ENCODE measurements at places on chromosomes 1 and 21. TPM values are rescaled to one million over a fixed set of nuclear protein-coding genes. Genes with fewer than 3 reads are reported as not detected.

DNA sequence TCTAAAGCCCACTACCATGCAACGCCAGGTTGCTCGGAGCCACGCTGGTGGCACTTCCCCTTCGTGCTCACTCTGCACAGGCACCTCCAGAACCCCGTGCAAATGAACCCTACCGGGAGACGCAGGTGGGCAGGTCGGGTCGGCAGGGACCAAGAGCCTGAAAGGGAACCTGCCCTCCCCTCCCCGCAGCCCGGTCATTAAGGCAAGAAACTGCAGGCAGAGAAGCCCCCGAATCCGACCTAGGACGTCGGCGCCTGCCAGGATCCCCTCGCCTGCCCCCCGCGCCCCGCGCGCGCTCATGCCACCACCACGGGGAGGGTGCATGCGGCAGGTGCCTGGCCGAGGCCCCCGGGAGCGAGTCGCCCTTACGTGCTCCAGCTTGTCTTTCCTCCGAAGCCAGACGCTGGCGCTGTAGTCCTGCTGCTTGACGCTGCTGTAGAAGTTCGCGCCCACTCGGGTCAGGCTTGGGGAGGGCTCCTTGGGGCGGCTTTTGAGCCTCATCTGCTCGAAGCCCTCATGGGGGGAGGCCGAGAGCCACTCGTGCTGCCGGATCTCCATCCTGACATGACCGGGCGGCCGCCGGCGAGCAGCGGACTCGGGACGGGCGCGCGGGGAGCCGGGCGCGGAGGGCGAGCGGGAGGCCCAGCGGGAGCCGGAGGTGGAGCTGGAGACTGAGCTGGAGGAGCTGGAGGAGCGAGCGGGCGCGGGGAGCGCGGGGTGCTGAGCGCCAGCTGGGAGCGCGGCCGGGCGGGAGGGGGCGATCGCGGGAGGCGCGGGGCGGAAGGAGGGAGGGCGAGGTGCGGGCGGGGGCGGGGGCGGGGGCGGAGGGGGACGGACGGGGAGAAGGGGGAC, 552 bp downstream of the PLD5 start:
- DNase-seq: no peak

DNA sequence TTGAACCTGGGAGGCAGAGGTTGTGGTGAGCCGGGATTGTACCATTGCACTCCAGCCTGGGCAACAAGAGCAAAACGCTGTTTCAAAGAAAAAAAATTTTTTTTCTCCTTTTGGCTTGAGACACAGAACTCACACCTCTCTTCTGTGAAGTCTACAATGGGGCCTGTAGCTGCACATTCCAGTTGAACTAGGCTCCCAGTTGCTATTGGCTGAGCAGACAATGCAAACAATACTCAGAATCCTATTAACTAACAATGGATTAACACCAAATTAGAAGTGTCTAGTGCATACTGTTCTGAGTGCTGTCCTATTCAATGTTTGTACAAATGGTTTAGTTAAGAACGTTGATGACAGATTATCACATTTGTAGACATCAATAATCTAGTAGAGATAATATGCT, 17.6 kb upstream of the MCL1 start:
- no peak for DNase-seq

DNA sequence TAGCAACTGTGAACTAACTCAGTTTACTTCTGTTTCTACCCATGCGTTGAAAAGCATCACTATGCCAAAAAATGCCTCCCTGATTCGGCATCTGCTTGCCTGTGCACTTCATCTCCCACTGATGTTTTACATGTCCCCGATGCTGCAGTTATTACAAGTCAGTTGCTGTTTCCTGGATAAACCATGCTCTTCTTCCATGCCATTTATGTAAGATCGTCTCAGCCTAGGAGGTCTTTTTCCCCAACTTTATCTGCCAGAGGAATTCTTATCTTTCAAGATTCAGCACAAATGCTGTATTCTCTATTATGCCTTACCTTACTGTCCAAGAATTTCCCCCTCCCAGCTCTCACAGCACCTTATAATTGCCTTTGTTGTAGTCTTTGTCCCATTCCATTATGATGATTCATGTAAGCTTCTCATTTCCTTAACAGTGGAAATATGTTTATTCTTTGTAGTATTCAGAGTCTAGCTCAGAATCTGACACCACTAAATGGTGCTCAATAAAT, 30.0 kb downstream of the PRKACB start:
- no peak for DNase-seq

GRCh38 chr1:183887826-183888819, 83.2 kb downstream of the RGL1 start:
- no peak for DNase-seq

DNA sequence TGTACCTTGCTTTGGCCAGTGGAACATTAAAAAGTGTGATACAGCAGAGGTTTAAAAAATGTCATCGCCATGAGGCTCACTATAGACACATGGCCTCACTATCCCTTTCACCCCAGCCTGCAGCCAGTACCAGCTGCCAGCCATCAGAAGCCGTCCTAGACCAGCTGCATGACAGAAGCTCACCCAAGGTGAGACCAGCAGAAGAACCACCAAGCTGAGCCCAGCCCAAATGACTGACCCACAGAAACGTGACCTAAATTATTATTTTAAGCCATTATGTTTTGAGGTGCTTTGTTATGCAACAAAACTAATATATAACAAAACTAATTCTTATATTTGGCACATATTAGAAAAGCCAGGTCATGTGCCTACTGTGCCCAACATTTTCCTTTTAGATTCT, 91.1 kb downstream of the KCNN3 start:
- no peak for DNase-seq

DNA sequence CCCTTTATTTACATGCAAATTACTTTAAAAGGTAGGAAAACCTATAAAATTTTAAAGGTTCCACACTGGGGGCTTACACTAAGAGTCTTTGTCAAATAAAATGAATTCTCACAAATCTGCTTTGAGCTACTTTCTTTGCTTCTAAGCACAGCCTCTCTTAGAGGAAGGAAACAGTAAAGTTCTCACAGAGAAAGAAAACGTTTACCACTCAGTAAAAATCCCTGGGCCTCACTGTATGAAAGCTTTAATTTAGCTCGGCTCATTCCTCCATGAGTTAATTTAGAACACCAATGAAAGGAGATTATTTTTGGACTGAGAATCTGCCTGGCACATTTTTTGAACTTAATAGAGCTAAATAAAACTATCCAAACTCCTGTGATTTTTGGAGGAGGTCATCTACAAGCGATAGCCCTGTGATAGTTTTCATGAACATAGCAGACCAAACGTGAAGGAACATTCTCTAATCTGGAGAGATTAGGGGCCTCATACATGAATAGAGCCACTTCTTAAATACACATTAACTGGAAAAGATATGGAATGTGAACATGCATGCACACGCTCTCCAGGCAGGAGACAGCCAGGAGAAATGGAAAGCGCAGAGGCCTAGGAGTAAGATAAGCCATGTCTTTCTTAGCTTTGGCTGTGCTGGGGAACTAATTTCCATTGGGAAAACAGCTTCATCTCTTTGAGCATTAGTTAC, 32.8 kb downstream of the PRRX1 start:
- no peak for DNase-seq

DNA sequence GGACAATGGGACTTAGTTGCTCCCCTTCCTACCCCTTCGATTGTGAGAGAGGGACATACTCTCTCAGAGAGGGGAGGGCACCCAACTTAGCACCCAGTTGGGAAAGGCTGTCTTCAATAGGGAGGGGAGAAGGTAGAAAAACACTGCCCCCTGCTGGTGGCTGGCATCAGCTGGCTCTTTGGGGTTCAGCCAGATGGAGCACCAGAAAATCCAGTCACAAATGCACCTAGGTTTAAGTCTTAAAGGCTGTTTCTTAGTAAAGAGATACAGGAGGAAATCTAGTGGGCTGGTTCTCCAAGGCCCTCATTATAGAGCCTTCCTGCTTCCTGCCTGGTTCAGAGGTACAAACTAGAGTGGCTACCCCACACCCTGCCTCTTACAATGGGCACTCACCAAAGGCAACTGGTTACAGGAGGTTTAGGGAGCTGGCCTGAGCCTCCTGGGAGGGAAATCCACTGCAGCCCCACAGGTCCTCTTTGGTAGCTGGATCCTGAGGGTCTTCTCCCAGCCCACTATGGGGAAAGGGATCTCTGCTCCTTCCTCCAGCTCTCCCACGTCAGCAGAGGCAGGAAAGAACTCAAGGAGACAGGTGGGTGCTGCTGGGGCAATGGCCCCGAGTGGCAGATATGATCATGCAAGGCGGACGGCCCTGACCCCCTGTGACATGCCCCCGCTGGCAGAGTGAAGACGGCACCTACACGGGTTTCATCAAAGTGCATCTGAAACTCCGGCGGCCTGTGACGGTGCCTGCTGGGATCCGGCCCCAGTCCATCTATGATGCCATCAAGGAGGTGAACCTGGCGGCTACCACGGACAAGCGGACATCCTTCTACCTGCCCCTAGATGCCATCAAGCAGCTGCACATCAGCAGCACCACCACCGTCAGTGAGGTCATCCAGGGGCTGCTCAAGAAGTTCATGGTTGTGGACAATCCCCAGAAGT, 28.3 kb downstream of the EIF2D start:
- no peak for DNase-seq

DNA sequence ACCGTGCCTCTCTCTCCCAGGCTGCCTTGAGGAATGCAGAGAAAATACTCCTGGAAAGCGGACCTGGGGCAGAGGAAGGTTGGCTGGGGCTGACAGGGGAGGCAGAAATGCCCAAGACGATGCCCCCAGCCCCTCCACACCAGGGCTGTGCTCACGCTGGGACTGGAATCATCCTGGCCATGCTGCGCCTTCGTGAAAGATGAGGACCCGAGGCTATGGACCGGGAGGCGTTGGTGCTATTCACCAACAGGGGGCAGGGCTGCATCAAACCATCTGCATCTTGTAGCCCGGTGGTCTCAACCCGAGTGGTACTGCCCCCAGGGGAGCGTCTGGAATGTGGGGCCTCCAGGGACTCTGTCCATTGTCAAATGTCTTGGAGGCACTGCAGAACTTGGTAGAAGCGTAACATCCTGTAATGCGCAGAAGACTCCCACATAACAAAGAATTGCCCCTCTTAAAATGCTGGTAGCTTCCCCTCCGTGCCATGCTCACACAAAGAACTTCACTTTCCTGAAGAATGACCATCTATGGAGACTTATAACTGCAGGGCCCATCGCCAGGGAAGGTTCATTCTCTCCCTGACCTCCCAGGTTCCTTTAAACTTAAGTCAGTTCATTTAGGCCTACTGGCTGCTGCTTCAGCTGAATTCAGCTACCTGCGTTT, 251.2 kb downstream of the RRAGC start:
- no peak for DNase-seq

- no peak for DNase-seq
Observed at GRCh38 chr1:68366572-68366971, 83.2 kb downstream of the RPE65 start.

The SYNC gene
- total RNA-seq: 31.7 TPM

- DNase-seq: no peak
Observed at GRCh38 chr1:243837907-243838535, 12.0 kb downstream of the AKT3 start.

- DNase-seq: no peak
Observed at GRCh38 chr1:110505596-110505995, 13.4 kb downstream of the KCNA10 start.

The ATP6V1G3 gene
- not detected for total RNA-seq

The MAN1A2 gene
- total RNA-seq: 18.1 TPM

DNA sequence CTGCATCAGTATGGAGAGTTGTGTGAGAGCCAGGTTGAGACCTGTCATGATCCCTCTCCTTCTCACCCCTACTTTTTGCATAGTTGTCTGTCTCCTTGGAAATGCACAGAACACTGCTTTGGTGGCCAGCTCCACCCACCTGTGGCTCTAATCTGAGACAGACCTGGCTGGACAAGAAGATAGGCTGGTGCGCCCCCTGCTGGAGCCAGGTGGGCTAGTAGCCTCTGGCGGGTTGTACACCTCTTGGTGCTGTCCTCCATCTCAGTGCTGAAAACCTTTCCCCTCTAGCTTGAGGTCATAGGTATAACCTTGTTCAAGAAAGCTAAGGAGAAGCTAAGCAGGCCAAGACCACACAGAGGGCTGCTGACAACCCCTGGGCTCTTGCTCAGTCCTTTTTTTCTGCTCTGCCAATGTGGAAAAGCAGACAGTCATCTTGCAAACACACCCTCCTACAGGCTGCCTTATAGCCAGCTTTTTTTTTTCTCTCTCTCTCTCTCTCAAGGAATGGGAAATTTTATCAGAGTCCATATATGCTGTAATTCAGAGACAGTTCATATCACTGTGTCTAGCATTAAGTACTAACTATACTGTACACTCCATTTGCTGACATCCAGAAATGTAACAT, 58.8 kb upstream of the SPATA6 start:
- no peak for DNase-seq

GRCh38 chr1:11245904-11246719, 16.2 kb downstream of the MTOR start:
- no peak for DNase-seq

GRCh38 chr1:41478118-41478748, 6.2 kb downstream of the EDN2 start:
- DNase-seq: no peak

- DNase-seq: no peak
Observed at GRCh38 chr1:3733883-3734589, 18.2 kb upstream of the CCDC27 start.

GRCh38 chr1:224433041-224433691, 1.4 kb downstream of the WDR26 start:
- DNase-seq: no peak

- DNase-seq: no peak
Observed at GRCh38 chr1:206816390-206817287, 44.3 kb upstream of the IL10 start.

- DNase-seq: no peak
Observed at GRCh38 chr1:180026556-180026955, 71.9 kb downstream of the CEP350 start.

Data from esophagus squamous epithelium (tissue), 5 donors.